ENCODE measurements at places on chromosomes 16 and 17. TPM values are rescaled to one million over a fixed set of nuclear protein-coding genes. Genes with fewer than 3 reads are reported as not detected.

The RCVRN gene
- total RNA-seq = not detected

The CCL13 gene
- total RNA-seq = not detected

The GCGR gene
- total RNA-seq = not detected

The NECAB2 gene
- total RNA-seq = 0.13 TPM

The CFAP52 gene
- not detected for total RNA-seq

All from thoracic aorta endothelial cell (primary cell).